ENCODE measurements at places on chromosomes 7 and 10.

DNA sequence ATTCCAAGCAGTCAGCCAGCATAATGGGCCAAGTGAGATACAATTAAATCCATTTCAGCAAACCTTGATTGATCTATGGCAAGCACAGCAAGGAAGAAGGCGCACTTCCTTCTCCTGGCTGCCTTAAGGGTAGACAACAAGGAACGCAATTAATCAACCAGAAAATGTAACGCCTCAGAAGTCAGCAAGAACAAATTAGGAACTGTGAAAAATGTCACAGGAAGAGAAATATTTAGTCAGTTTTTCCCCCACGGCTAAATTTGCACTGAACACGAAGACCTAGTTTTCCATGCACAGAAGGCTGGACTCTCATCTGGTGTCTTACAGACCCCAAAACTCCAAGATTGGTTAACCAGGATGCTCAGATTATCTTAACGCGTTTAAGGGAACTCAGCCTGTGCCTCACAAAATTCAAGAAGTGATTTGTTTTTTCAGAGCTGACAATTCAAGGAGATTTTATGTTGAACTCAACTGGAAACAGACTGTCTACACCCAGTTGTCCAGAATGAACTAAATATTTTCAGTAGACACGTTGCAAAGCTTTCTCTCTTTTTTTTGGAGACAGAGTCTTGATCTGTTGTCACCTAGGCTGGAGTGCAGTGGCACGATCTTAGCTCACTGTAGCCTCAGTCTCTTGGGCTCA, 14.2 kb downstream of the SNX8 start:
- peak overlapping the region; percentile 51 for H3K27ac ChIP-seq
- DNase-seq: no peak
- H3K4me3 ChIP-seq: no peak overlapping the region
- no peaks in the 10 kb centered on the region for H3K4me1 ChIP-seq

DNA sequence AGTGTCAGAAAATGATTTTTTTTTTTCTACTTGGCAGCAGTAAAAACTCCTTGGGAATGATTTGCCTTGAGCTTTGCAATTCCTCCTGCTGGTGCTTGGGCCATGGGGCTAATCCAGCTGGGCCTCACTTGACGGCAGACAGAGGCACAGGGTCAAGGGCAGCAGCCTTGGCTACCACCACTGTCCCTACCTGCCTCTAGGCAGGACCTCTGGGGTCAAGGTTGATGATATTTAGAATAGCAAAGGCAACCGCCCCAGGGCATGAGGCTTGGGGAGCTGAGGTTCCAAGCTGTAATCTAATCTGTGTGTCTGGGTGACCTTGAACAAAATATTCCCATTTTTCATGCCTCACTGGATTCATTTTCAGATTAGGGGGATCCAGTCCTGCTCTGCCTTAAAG, 327.4 kb downstream of the PLXNA4 start:
- H3K4me3 ChIP-seq: no peak overlapping the region
- no peak for DNase-seq
- H3K27ac ChIP-seq: no peak overlapping the region
- no peaks in the 10 kb centered on the region for H3K27me3 ChIP-seq

GRCh38 chr7:124042826-124043225, 10.0 kb upstream of the TMEM229A start:
- no peak for DNase-seq
- H3K27me3 ChIP-seq: no peaks in the 10 kb centered on the region
- H3K4me3 ChIP-seq: no peak overlapping the region
- H3K36me3 ChIP-seq: no peaks in the 10 kb centered on the region

- no peaks in the 10 kb centered on the region for H3K27me3 ChIP-seq
- no peak for DNase-seq
- H3K4me3 ChIP-seq: no peak overlapping the region
- no peak overlapping the region for H3K27ac ChIP-seq
- no peaks in the 10 kb centered on the region for H3K36me3 ChIP-seq
- no peaks in the 10 kb centered on the region for H3K4me1 ChIP-seq
Measured at GRCh38 chr7:81031243-81031642, 112.4 kb upstream of the SEMA3C start.

DNA sequence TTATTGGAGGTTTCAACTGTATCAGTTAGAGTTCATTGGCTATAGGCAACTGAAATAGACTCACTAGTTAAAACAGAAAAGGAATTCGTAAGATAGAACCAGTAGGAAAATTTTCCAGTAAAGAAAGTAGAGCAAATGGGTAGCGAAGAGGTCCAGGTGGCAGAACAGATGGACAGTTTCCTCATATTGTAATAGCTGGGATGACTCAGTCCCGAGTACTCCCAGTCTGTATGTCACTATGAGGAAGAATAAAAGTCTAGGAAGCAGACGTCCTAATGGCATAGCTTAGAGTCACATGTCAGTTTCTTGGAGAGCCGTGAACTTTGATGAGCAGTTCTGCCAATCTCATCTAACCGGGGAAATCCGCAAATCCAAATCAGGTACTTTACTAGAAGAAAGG, 95.3 kb downstream of the RNF32 start:
- H3K27ac ChIP-seq: no peak overlapping the region
- DNase-seq: no peak
- H3K4me1 ChIP-seq: no peaks in the 10 kb centered on the region
- H3K27me3 ChIP-seq: no peaks in the 10 kb centered on the region
- peaks cover 5% of the 10 kb centered on the region for H3K36me3 ChIP-seq
- H3K4me3 ChIP-seq: no peak overlapping the region

DNA sequence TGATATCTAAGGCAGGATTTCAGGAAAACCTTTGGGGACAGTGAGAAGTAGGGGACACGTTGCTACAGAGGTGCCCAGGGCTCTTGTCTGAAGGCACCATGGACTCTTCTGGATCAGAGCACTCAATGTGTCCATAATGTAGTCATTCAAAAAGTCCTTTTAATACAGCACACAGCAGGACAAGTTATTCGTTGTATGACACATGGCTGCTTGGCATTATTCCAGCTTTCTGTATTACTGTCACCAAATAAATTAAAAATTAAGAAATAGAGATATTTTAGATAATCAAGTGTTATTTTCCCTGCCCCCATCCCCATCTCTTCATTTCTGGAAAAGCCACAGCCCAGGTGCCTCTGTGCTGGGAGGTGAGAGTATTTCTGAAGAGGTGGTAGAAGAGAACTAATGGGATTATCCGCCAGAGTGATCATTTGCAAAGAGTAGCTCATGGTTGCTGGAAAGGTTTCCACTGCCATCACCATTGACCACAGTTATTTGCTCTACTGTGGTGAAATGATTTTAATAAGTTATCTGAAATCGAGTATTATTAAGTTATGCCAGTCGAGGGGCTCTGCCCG, 83.0 kb downstream of the CXCL12 start:
- no peak overlapping the region for H3K4me3 ChIP-seq
- H3K4me1 ChIP-seq: no peaks in the 10 kb centered on the region
- no peaks in the 10 kb centered on the region for H3K27me3 ChIP-seq
- no peak for DNase-seq

DNA sequence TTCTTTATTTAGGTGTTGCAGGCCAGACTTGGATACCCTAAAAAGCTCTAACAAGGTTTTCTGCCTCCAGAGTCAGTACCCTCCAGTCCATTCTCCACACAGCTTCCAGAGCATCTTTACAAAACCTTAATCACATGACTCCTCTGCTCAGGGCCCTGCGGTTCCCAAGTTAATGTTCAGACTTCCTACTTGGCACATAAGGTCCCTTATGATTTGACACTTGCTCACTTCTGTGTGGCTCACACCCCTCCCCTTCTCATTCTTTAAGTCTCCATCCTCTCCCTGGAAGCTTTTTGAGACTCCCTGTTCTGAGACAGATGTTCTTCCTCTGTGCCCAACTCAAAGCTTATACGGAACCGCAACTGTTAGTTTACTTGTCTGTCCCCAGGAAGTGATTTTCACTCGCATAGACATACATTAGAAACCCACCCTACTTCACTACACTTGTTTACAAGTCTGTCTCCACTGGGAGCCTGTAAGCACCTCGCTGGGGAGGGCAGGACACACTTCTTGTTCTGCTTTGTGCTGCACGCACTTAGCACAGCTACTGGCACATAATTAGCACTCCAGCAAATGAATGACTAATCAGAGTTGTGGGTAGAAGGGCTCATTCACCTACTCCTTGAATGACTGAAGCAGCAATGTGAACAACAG, 154.3 kb upstream of the LAMB4 start:
- DNase-seq: no peak
- no peaks in the 10 kb centered on the region for H3K36me3 ChIP-seq
- H3K27me3 ChIP-seq: no peaks in the 10 kb centered on the region
- no peak overlapping the region for H3K4me3 ChIP-seq
- H3K4me1 ChIP-seq: no peaks in the 10 kb centered on the region

DNA sequence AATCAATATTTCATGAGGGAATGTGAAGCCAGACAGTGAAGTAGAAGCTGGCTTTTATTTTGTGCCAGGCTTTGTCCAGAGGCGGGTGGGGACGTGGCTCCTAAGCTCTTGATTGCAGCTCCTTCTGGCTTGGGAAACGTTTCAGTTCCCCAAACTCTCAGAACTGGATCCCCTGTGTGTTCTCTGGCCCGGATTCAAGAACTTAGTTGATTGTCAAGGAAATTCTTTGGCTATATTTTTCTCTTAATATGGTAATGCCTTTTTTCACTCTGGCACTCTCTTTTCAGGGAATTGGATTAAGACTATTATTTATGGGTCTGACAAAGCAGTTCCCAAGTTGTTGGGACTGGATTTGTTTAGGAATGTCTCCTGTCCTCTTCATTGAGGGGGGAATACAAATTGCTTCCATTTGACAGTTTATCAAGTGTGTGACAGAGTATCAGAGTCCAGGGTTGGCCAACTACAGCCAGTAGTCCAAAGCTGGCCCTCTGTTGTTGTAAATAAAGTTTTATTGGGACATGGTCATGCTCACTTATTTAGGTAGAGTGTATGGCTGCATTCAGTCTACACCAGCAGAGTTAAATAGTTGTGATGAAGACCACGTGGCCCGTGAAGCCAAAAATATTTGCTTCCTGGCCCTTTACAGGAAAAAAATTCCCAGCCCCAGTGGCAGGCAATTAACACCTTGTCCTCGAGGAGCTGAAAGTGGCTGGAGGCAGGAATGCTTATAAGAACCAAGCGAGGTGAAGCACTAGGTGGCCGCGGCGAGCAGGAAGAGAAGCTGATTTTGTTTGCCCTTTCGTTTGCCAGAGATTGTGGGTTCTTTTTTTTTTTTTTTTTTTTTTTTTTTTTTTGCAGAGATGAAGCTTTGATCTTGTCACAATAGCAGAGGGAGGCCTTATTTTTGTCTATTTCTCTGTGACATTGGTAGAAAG, 34.3 kb downstream of the HTRA1 start:
- H3K4me3 ChIP-seq: no peak overlapping the region
- DNase-seq: no peak
- H3K4me1 ChIP-seq: peaks cover 23% of the 10 kb centered on the region
- no peak overlapping the region for H3K27ac ChIP-seq
- H3K36me3 ChIP-seq: no peaks in the 10 kb centered on the region

Data from CD8-positive, alpha-beta memory T cell (primary cell).